Upper lobe of left lung (tissue), 6 donors: ENCODE measurements at places on chromosomes 4 and X. TPM values are rescaled to one million over a fixed set of nuclear protein-coding genes. Genes with fewer than 3 reads are reported as not detected.

GRCh38 chrX:153648358-153649177 lies 1.6 kb downstream of the DUSP9 start:
- peak; percentile 18 for DNase-seq

Gene BEX1
- total RNA-seq: not detected

Gene CFAP99
- 24.7 TPM for total RNA-seq

- DNase-seq: no peak
These were observed 499.7 kb upstream of the POU3F4 start for GRCh38 chrX:83008415-83008814.

DNA sequence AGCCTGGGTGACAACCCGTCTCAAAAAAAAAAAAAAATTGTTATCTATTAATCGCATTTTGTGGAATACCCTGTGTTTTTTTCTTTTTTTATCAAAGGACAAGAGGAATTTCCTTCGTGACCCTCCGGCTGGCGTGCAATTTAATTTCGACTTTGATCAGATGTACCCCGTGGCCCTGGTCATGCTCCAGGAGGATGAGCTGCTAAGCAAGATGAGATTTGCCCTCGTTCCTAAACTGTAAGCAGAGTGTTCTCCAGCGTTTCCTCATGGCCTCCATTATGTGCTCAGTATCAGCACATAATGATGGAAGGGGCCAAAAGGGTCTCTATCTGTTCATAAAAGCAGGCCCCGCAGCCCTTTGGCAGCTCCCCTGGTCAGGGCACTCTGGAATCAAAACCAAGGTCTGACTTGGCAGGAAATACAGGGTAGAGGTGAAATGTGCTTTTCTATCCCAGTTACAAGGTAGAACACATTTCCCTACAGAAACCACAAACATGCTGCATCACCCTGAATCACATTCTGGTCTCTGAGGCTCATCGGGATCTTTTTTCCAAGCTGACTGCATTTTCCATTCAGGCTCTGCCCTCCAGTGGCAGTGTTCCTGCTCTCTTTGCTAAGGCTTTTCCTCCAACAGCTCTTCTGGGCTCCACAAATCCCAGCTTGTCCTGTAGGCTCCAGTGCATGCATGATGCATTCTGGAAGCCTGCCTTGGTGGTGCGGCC lies 24.4 kb downstream of the SYAP1 start:
- no peak for DNase-seq
